ENCODE measurements at places on chromosomes 2 and 18.

- DNase-seq = no peak
Measured at GRCh38 chr2:136133586-136133985, 15.6 kb upstream of the CXCR4 start.

DNA sequence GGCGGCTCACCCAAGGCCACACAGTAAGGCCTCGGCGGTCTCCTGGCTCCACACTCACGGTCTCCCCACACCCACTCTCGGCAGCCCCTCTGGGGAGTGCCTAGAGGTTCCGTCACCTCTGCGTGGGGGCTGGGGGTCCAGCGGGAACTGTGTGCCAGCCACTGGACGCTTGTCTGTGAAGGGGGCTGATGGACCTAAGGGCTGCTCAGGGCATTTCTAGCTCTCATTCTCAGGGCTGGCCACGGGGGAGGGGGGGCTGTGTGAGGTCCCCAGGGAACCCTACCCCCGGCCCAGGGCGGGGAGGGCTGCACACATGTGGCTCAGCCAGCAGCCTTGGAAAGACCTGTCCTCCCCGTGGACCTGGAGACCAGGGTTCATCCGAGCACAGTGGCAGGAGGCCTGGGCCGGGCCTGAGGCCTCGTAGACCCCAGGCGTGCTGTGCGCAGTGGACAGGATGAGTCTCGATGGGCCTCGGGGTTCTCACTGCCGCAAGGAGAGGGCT, 27.1 kb upstream of the ODC1 start:
- no peak for DNase-seq

DNA sequence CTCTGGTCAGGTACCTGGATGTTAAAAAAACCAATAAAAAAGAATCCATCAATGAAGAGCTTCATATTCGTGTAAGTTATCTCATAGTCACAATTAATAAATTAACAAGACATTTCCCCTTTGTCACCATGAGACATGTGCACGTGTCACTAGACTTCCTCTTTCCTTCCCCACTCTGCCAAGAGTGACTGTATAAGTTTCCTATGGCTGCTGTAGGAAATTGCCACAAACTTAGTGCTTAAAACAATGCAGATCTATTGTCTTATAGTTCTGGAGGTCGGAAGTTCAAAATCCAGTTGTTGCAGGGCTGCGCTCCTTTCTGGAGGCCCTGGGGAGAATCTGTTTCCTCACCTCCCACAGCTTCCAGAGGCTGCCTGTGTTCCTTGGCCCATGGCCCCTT, 35.8 kb downstream of the SLC9A4 start:
- DNase-seq = no peak

- DNase-seq = no peak
Measured at GRCh38 chr2:238286551-238286950, 1.9 kb downstream of the PER2 start.

GRCh38 chr2:2876331-2877221, 501.0 kb downstream of the EIPR1 start:
- no peak for DNase-seq

- DNase-seq = no peak
Measured at GRCh38 chr2:225581135-225581534, 181.6 kb downstream of the NYAP2 start.

GRCh38 chr2:187593697-187594096, 39.5 kb upstream of the TFPI start:
- DNase-seq = no peak

- no peak for DNase-seq
Measured at GRCh38 chr2:220513573-220514288, 886.3 kb downstream of the SLC4A3 start.

DNA sequence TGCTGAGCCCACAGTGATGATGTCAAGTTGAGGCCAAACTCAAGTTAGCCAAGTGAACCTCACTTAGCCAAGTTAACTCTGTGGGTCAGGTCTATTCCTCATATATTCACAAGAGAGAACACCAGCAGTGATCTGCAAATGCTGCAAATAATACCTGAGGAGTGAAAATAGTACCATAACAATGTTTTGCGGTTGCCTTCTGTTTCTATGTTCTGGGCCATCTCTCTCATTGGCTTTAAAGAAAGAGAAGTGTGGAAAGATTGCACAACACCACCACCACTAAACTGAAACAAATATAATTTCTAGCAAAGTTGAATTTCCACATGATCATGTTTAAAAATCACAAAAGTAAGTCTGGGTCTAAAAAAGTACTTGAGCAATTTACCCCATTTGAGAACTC, 211.1 kb upstream of the GALNT5 start:
- no peak for DNase-seq

DNA sequence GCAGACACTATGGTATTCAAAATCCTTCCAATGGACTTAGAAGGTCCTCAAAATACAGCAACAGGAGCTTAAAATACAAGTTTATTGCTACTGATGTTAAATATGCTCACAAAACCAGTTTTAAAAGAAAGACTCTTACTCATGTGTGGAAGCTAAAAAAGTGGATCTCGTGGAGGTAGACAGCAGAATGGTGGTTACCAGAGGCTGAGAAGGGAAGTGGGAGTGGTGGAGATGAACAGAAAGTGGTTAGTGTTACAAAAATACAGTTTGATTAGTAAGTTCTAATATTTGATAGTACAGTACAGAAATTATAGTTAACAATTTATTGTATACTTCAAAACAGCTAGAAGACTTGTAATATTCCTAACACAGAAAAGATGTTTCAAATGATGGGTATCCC, 12.1 kb downstream of the ADAM17 start:
- no peak for DNase-seq

All from stimulated activated CD4-positive, alpha-beta T cell treated with anti-CD3 and anti-CD28 coated beads, Interleukin-12 subunit alpha, Interleukin-12 subunit beta, amount 100 ng/mL, for 4 hours (primary cell).